Colonic mucosa (tissue), 4 donors: ENCODE measurements at places on chromosomes 1 and 21. TPM values are rescaled to one million over a fixed set of nuclear protein-coding genes. Genes with fewer than 3 reads are reported as not detected.

Gene PODN
- total RNA-seq: 9.1 TPM

Gene KCNN3
- 0.99 TPM for total RNA-seq

Gene CASQ1
- total RNA-seq: not detected

Gene MCOLN2
- 21.6 TPM for total RNA-seq

Gene IVL
- not detected for total RNA-seq

Gene PRELP
- total RNA-seq: 9.3 TPM

Gene PLA2G2F
- not detected for total RNA-seq

Gene HSF2BP
- not detected for total RNA-seq

Gene SUSD4
- 0.37 TPM for total RNA-seq

Gene MFSD2A
- total RNA-seq: 15.6 TPM

Gene ZFP69
- 2.1 TPM for total RNA-seq

Gene MAP3K7CL
- total RNA-seq: 3.4 TPM

Gene NBPF4
- 0.37 TPM for total RNA-seq

Gene C1orf21
- 81.1 TPM for total RNA-seq

Gene PCP4
- 0.99 TPM for total RNA-seq

Gene SPATA21
- total RNA-seq: not detected

Gene C1orf116
- 12.0 TPM for total RNA-seq

Gene SH2D1B
- 0.69 TPM for total RNA-seq

Gene RHCE
- total RNA-seq: 0.27 TPM

Gene FCRL2
- 0.40 TPM for total RNA-seq

Gene CLCA1
- total RNA-seq: 938 TPM

Gene TNFSF4
- 0.44 TPM for total RNA-seq

Gene MPZ
- total RNA-seq: 2.7 TPM

Gene CYP4A22
- total RNA-seq: not detected

Gene ANKRD34A
- 0.44 TPM for total RNA-seq
